ENCODE measurements at places on chromosomes 11 and 22.

DNA sequence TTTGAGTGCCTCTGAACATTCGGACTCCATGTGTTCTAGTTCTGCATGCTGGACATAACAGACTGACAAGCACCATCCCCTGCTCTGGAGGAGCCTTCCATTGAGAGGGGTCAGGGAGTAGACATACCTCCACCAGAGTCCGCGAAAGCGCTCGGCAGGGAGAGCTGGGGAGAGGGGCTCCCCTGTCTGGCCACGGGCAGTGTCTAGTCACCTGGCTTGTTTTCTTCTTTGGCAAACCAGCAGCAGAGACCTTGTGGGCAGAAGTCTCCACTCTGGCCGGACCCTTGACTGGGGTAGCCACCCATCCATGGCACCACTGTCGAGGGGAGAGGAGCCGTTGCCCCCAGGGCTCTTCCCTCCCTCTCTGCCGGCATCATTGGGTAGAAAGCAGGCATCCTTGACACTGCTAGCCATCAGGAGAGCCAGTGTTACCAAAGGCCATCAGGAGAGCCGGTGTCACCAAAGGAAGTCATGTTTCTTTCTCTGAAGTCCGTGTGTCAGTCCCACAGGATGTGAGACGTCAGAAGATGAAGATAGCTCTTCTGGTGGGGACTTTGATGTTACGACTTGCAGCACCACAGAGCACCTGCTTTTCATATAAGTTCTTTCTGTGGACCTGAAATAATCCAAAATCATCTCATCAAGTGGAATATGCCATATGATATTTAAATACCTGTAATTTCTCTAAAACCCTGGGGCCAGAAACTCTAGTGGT, 305.6 kb downstream of the TBC1D22A start:
- no peak for DNase-seq

DNA sequence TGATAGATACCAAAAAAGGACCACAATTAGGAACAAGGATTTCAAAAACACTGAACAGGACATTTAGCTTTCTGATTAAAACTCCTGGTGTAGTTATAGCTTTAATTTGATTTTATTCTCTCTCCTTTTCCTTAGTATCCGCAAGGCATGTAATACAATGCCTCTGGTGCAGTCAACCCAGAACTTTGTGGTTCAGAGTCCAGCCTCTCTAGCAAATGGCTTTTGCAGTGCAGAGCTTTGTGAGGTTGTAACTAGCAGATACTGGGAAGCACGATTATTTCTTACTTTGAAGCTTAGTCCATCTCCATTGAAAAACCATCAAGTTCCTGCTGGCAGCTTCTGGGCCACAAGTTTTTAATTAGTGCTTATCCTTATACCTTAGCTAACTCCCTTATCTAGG, 79.8 kb downstream of the GRIA4 start:
- DNase-seq, result no peak

DNA sequence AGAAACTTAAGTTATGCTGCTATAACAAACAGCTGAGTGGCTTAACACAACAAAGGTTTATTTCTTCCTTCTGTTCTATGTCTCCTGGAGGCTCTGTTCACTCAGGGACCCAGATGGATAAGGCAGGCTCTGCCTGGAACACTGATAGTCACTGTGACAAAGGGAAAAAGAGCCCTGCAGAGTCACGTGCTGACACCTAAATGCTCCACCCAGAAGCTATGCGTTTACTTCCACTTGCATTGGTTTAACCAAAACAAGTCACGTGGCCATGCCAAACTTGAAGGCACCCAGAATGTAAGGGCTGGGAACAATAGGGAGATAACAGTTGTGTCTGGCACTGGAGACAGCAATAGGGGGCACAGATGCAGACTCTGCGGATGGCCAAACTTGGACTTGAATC, 3.4 kb upstream of the MS4A15 start:
- no peak for DNase-seq

DNA sequence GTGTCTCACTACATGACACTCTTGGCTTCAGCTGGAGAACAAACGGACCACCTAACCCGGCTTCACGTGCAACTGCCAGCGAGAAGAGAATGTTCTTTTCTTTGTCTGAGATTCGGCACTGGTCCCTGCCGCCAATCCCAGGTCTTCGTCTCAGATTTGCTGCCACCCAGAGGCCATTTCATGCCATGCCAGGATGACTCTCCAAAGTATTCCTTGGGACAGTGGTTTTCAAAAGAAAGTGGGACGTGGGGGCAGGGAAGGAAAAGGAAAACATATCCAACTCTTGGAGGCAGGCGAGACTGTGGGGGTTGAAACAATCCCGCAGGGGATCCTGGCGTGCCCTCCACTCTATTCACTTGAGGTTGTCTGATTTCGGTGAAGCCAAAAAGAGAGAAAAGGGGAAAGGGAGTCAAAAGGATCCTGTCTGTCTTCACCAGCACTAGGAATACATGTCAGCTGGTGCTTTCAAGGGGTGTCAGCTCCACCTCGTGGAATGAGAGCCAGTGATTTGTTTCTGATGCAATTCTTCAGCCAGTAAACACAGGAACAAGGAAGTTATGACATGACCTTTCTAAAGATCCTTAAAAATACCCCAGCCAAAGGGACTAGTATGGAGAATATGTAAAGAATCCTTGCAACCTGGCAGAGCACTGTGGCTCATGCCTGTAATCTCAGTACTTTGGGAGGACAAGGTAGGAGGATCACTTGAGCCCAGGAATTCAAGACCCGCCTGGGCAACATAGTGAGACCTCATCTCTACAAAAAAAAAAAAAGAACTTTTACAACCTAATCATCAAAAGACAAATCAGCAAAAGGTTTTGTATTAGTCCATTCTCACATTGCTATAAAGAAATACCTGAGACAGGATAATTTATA, 41.0 kb upstream of the APLNR start:
- peak; percentile 6 for DNase-seq

GRCh38 chr11:126340960-126341606, 14.4 kb upstream of the ST3GAL4 start:
- DNase-seq, result no peak

DNA sequence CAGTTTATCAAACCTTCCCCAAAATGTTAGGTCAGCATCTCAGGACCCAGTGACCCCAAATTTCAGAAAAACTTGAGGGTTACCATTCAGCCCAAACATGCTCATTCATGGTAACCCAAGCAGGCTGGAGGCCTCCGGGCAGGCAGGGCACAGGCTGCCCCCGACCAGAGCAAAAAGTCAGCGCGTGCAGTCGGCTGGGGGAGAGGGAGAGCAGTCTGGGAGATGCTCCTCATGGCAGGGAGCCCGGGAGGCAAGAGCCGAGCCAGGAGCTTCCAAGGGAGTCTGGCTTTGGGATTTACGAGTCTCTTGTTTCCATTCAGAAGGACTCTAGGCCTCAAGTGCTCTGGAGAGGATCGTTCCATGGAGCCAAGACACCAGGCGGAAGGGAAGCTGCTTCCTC, 45.7 kb downstream of the RPUSD4 start:
- no peak for DNase-seq

- DNase-seq, result no peak
Observed at GRCh38 chr11:45848654-45849081, 1.4 kb downstream of the CRY2 start.

DNA sequence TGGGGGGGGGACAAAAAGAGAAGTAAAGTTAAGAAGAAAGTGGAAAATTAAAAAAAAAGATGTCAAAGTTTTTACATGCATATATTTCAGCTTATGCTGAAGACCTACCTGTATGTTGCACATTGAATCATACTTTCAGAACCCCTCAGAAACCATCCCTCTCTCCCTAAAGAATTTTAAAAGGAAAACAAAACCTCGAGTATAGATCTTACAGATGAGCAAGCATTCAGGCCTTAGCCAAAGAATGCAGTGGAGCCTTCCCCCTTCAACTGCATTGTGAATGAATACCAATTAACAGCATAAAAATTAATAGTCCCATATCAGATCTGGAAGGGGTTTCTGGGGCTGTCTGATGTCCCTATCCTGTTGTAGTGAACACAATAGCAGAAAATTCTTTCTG, 16.3 kb downstream of the KDELR3 start:
- DNase-seq, result no peak

GRCh38 chr22:46931881-46932280, 169.4 kb downstream of the TBC1D22A start:
- DNase-seq, result no peak

DNA sequence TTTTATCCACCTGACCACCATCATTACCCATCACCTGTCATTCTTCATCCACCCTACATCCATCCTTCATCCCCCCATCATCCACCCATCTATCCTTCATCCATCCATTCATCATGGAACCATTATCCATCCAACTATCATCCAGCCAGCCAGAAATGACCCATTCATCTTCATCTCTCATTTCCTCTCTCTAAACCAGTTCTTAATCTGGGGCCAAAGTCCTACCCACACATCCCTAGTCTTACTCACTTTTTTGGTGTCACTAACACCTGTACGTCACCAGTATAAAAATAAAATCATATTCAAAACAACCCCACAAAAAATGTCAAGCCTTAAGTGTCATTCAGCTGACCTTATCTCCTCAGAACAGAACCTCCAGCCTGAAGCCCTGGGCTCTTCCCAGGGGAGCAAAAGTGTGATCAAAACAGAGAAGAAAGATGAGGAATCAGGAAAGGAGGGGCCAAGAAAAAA, 12.3 kb downstream of the SPI1 start:
- DNase-seq, result no peak

DNA sequence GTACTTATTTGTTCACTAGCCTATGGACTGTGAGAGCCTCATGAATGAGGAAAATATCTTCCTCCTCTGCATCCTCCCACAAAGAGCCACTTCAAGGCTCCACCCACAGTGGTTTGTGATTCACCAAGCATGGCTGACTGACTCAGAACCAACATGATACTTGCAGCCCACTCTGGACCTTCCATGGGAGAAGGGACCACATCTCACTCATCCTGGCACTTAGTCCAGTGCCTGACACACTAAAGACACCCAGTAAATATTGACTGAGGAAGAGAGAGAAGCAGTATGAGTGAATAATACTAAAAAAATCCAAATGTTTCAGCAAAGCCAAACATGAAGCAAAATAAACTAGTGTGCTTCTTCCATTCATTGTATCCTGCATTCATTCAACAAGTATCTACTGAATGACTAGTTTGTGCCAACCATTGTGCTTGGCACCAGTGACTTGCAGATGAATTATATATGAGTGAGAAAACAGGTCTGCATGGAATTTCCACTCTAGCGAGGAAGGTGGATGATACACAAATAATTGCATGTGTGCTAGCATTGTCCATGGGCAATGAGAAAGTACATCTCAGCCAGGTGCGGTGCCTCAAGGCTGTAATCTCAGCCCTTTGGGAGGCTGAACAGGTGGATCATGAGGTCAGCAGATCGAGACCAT, 54.9 kb upstream of the BLID start:
- DNase-seq, result no peak
